Activated naive CD8-positive, alpha-beta T cell treated with anti-CD3 and anti-CD28 coated beads, Interleukin-2, amount 50 U/mL, for 16 hours (primary cell): ENCODE measurements at places on chromosomes 2 and 18.

DNA sequence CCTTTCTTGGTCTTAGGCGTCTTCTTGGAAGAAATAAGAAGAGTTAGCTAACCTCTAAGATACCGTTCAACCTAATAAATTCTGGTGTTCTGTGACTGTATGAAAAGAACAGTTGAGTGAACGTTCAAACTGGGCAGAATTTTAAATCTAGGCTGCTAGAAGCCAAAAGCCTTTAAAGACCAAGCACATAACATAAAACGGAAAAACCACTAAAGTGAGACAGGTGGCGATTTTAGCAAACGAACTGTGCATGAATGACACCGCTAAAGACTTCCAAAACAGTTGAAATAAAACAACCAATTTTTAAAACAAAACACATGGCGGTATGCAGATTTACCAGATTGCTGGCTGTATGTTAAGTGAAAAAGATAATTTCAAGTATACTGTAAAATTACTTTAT, 73.1 kb downstream of the GALNT13 start:
- no peak for DNase-seq

- DNase-seq, result no peak
Observed at GRCh38 chr18:13587937-13588336, 138.4 kb downstream of the FAM210A start.

DNA sequence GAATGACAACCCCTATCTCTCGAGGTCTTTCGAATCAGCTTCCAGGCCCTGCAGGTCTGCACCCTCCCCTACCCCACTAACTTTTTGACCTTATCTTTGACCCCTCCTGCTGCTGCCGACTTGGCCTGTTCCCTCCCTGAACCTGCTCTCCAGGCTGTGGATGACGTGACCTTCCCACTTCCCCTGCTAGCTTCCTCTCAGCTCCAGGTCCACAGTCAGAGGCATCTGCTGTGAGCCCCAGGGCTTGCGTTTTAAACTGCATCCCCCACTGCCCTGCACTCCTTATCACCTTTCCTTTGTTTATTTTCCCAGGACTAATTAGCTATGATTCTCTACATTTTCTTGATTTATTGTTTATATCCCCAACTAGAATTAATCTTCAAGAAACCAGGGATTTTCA, 71.2 kb upstream of the ALKAL2 start:
- no peak for DNase-seq

DNA sequence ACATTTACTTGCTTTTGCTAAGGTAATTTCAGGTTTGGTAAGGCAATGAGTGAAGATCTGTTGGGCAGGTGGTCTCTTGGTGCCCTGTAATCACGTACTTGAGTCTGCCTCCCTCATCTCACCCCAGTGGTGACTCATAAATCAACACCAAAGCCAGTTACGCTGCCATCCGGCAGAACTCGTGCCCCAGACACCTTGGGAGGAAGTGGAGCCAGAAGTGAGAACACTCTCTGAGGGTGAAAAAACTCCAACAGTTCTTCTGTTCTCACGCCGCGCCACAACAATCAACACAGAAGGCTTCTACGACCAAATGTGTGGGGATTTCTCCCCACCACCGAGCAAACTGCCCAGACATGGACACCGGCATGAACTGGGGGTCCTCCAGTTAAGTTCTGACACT, 206.2 kb downstream of the ARL4C start:
- peak; percentile 66 for DNase-seq

DNA sequence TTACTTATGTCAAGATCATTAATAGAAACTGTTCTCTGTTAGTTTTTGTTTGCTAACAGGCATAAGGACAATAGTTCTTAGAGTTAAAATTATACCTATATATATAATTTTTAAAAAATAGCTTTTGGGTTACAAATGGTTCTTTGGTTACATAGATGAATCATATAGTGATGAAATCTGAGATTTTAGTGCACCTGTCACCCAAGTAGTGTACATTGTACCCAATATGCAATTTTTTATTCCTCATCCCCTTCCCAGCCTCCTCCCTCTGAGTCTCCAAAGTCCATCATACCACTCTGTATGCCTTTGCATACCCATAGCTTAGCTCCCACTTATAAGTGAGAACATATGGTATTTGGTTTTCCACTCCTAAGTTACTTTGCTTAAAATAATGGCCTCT, 26.4 kb downstream of the SLC4A1AP start:
- DNase-seq, result no peak

- no peak for DNase-seq
Observed at GRCh38 chr2:110888411-110888810, 156.0 kb downstream of the ACOXL start.

GRCh38 chr2:234964631-234965461, 13.0 kb downstream of the SH3BP4 start:
- DNase-seq, result no peak

- DNase-seq, result no peak
Observed at GRCh38 chr18:46497129-46497528, 159.9 kb downstream of the LOXHD1 start.

- DNase-seq, result no peak
Observed at GRCh38 chr2:181680055-181680936, at the start of gene NEUROD1. Gene NEUROD1 (minus strand): TSS chr2:181680517. CDS start chr2:181678860, 1,657 bp downstream.

DNA sequence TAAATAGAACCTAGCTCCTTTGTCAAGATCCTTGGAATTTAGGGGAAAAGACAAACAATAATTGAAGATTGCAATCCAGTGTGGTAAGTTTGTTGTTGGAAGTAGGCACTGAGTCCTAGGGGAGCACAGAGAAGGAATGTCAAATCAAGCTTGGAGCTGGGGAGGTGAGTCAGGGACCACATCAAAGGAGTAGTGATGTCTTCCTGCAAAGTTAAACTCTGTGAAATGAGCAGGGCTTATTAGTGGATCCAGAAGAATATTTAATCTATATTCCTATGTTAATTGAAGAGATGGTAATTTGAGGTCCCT, 41.7 kb upstream of the NABP1 start:
- no peak for DNase-seq

- no peak for DNase-seq
Observed at GRCh38 chr2:79511320-79511951, 1.4 kb upstream of the CTNNA2 start.

GRCh38 chr2:113962692-113963480, 73.0 kb downstream of the ACTR3 start:
- DNase-seq, result no peak

GRCh38 chr2:42359965-42360483, 993 bp downstream of the COX7A2L start:
- no peak for DNase-seq

- no peak for DNase-seq
Observed at GRCh38 chr2:2263196-2263829, 67.8 kb downstream of the MYT1L start.

DNA sequence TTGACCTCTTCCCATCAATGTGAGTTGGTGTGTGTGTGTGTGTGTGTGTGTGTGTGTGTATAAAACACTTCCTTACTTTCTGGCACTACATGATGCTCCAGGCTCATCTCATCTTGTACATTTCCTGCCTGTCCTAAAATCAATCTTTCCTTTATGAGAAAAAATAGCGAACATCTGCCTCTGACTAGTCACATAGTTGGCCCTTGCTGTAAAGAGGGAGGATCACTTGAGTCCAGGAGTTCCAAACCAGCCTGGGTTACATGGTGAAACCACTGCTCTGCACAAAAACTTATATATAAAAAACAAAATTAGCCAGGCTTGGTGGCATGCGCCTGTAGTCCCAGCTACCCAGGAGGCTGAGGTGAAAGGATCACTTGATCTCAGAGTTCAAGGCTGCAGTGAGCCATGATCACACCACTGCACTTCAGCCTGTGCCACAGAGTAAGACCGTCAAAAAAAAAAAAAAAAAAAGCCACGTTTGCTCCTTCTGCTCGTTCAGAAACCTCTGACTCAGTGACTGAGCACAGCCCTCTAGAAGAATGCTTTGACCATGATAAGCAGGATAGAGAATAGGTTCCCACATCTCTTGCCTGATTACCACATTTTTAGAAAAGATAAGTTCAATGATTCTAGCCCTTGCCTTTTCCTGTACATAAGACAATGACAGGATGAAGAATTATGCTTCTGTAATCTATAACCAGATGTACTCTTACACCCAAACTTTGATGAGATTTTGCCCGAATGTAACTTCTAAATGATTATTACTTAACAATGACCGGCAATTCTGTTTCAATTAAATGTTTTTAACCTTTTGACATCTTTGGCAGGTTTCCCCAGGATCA, 45.2 kb upstream of the ST3GAL5 start:
- no peak for DNase-seq
